ENCODE measurements at places on chromosomes 5 and 9.

- no peak for DNase-seq
These were observed 511 bp downstream of the ARL15 start for GRCh38 chr5:54309691-54310432.

GRCh38 chr9:2354856-2355696 is 266.5 kb upstream of the VLDLR start:
- no peak for DNase-seq

GRCh38 chr5:18736051-18736398 is 1101.8 kb downstream of the TAF11L14 start:
- no peak for DNase-seq

DNA sequence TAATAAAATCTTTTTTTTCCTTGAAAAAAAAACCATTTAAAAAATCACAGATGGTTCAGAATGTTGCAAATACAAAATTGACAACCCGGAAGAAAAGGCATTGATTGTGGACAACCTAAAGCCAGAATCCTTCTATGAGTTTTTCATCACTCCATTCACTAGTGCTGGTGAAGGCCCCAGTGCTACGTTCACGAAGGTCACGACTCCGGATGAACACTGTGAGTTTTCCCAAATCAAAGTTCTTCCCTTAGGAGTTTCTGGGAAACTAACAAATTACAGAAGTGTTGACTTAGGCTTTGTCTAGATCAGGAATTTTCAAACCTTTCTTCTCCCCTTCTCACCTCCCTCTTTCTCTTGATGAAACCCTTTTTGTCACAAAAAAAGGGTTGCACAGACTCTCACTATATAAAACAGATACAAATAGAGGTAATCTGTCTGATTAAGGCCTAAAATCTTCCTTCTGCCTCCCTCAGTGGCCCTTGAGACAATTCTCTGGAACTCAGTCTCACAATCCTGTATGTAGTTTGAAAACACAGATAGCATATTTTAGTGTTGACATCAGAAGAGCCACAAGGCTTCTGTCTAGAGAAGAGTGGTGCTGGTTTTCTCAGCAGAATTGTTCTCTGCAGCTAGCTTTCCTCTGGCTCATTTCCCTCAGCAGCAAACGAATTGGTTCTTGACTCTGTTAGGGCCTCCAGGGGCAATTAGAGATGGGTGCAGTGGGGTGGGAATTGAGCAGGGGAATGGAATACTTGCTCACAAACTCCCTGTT is 79.5 kb downstream of the OSMR start:
- no peak for DNase-seq

GRCh38 chr5:177405312-177405711 is 4.1 kb downstream of the F12 start:
- DNase-seq: no peak

GRCh38 chr5:143074414-143074996 is 304.3 kb downstream of the ARHGAP26 start:
- DNase-seq: no peak

DNA sequence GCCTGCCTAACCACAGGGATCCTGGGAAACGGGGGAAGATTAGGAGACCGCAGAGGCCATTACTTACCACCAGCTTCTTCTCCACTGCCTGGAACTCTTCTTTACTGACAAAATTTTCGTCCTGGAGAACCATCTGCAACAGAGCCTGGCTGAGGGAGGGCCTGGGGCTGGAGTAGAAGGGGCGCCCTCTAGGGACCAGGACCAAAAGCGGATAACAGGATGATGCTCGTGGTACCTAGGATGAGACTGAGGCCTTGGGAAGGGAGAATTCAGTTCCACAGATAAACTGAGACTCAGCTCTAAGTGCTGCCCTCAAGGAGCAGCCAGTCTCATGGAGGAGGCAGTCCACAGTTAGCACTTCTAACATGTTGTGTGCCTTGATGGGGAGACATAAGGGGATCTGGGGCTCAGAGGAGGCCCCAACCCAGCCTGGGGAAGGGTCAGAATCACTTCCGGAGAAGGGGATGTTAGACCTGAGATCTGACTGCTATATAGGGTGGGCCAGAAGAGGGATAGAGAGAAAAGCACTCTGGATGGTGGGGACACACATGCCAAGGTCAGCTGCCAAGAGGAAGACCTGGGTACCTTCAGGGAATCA is 1.2 kb downstream of the SPATA24 start:
- no peak for DNase-seq

GRCh38 chr9:119905724-119906123 is 536.5 kb upstream of the BRINP1 start:
- no peak for DNase-seq

GRCh38 chr5:74903165-74903787 is 37.1 kb upstream of the FAM169A start:
- DNase-seq: peak; percentile 74

DNA sequence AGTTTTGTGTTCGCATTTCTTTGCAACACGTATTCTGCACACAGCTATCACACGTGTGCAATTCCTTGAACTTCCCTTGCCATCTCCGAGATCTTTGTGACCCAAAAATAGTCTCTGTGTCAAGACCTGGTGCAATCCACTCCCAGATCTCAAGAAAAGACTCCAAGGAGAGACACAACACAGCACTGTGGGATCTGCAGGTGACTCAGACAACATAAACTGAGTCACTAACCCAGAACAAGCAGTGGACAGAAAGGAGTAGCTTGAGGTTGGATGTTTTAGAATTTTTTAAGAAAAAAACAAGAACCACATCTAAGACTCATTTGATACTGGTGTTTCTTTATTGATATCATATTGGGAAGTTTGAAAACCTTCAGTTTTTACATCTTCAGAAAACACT is 396.9 kb downstream of the AGTPBP1 start:
- DNase-seq: no peak

- no peak for DNase-seq
These were observed 44.5 kb upstream of the C5orf47 start for GRCh38 chr5:173944511-173944910.

GRCh38 chr9:237858-238345 is 23.2 kb downstream of the DOCK8 start:
- no peak for DNase-seq

- DNase-seq: no peak
These were observed 2.6 kb downstream of the OLFML2A start for GRCh38 chr9:124779368-124780059.

DNA sequence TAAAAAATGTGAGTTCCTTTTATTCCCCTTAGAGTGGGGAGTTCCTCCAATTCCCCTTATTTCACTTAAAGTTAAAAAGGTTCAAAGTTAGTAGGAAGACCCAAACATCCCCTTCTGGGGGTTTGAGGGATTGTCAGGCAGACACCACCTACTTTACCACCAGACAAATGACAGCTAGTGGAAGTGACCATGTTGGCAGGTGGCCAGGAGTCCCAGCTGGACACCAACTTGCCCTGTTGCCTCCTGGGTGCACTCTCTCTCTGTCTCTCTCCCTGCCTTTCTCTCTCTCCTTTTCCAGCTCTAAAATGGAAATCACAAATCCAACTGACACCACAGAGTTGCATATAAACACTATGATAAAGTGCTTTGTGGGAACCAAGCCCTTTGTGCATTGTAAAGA is 307.7 kb upstream of the TLE4 start:
- DNase-seq: no peak

- DNase-seq: no peak
These were observed 1.9 kb downstream of the UGCG start for GRCh38 chr9:111898331-111899096.
